AG04449 (cell line): ENCODE measurements at places on chromosomes 11 and 22.

DNA sequence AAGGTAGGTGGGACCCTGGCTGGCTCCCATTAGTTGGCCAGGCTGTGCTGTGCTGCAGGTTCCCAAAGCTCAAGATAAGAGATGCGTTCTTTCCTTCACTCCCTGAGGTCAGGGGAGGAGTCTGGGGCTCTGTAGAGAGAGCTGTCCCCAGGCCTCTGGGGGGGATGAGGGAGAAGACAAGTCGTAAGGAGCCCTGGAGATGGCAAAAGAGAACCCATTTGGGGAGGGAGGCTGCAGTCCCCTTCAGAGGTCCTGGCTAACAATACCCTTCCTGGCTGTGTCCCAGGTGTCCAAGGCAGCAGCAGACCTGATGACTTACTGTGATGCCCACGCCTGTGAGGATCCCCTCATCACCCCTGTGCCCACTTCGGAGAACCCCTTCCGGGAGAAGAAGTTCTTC, 916 bp downstream of the GNG3 start:
- no peak for DNase-seq

GRCh38 chr22:46861468-46862367, 99.3 kb downstream of the TBC1D22A start:
- DNase-seq = no peak

- DNase-seq = no peak
Observed at GRCh38 chr22:17770180-17771077, 3.8 kb downstream of the BID start.

DNA sequence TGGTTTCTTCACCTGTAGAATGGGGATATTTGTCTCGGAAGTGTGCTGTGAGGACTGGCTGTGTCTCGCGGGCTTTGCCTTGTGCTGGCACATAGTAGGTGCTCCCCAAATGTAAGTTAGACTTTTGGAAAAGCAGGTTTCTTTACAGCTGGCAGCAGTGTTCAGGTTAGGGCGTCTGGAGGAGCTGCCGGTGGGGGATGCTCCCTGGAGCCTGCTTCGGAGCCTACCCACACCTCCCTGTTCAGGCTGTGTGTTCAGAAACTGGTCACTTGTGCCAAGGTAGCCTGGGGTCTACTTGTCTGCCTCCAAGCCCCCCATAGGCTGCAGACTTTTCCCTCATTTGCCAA, 60.0 kb downstream of the OTOG start:
- no peak for DNase-seq

DNA sequence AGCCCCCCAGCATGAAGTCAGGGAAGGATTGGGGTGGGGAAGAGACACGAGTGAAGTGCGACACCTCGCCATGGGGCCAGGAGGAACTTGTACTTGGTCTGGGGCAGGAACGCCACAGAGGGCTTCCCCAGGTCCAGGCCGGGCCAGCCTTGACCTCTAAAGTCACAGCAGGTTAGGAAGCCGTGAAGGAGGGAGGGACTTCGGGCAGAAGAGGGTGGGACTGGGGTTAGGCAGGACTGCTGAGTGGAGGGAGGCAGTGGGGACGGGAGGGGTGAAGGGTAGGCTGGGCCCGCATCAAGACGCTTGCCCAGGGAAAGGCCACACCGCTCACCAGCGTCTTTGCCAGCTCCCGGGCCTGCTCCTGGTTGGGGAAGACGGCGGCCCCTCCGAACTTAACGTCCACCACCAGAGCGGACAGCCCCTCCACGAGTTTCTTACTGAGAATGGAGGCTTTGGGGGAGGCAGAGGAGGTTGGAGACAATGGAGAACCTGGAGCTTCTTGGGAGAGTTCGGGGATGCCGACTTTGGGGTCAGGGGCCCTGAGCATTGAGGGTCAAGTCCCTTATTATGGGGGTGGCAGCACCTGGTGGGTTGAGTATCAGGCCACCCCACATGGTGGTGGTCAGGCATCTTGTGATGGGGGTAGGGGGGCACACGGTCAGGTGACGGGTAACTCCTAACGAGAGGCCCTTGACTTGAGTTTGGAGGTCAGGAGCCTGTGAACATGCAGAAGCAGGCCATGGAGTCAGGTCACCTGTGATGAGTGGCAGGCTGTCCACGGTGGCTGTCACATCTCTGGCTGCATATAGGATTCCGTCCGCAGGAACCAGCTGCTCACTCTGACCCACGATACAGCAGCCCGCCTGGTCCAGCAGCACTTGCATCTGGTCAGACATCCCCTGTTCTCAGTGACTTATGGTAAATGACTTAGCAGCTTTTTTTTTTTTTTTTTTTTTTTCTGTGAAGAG, 1.7 kb upstream of the SCO2 start:
- DNase-seq = no peak

DNA sequence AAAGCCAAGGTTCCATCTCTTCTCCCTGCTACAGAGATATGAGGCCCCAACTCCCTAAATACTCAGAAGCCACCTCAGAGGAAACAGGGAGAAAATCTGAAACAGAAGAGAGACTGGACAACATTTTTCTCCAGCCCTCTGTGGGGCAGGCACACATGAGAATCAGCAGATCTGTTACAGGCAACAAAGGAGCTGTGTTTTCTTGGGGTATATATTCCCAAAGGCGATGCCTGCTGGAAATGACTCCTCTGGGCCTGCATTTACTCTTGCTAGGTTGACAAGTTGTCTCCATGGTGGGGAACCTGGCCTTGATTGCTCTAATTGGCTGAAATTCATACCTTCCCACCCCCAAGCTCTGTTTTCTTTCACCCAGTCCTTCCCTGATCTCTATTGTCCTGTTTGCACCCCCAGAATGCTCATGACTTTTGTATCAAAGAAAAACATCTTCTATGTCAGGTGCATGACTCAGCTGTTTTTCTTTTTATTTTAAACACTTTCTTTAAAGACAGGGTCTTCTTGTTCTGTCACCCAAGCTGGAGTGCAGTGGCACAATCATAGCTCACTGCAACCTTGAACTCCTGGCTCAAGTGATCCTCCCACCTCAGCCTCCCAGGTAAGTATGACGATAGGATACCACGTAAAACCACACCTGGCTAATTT, 23.5 kb upstream of the P2RY6 start:
- DNase-seq = no peak

DNA sequence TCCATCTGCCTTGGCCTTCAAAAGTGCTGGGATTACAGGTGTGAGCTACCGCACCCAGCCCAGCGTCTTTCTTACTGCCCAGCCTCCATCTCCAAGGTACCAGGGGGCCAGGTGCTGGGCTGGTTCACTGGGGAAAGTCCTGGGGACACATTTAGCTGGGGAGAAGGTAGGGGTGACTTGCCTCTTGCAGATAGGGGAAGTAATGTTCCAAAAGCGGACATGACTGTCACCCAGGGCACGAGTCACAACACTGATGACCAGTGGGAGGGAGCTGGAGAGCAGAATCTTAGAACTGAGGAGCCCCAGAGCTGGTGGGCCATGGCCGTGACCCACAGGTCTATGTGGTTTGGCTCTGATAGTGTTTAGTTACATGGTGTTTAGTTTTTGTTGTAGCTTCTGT, 2.4 kb upstream of the SLC15A3 start:
- DNase-seq = no peak

DNA sequence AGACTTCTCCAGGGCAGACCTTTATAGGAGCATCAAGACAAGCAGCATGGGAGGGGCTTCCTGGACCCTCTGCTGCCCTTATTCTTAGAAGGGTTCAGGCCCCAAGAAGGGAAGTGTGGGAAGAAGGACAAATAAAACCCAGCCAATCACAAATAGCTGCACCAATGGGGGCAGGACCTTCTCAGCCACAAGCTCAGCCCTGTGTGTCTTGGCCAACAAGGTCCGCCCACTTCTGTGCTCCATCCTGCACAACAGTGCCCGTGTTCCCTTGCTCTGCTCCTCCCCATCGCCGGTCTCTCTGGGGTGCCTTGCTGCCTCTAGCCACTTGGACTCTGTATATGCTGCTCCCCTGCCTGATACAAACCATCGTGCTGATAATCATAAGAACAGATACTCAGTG, 86.1 kb downstream of the NAT10 start:
- DNase-seq = no peak

DNA sequence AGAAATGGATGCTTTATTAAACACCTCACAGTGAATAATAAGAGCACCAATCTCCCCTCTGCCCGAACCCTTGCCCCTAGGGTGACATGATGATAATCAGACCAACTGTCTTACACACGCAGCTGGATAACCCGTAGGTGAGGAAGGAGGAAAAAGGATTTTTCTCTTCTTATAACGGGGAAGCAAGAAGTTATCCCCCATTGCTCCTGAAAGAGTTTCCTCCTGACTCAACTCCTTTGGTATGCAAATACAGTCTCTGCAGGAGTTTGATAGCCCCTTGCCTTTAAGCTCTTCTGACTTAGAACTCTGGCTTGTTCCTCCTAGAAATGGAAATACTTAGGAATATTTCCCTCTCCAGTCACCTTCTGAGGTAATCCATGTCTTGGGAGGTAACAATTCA, 455.8 kb downstream of the TMEM135 start:
- DNase-seq = peak; percentile 17

DNA sequence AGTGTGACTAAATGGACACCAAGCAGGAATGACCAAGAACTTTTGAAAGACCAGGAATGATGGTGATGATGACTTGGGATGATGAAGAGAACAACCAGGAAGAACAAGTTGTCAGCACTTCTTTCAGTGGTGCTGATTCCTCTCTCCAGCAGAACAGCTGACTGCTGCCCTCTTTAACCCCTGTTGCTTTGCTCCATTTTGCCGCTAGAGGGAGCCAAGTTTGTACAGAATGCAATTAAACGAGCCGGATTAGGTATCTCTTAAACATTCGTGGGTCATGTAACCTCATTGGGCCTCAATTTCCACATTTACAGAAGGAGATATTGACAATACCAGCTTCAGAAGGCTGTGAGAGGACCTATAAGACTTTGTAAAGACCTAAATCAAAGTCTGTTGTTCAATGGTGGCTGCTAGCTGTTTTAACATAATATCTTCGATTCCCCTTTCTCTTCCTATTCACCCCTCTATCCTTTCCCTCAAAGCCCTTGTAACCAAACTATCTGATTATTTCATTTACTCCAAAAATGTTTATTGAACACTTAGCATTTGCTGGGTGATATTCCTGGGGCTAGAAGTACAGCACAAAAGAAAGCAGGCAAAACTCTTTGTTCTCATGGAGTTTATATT, 1.9 kb downstream of the OR4S1 start:
- DNase-seq = no peak

DNA sequence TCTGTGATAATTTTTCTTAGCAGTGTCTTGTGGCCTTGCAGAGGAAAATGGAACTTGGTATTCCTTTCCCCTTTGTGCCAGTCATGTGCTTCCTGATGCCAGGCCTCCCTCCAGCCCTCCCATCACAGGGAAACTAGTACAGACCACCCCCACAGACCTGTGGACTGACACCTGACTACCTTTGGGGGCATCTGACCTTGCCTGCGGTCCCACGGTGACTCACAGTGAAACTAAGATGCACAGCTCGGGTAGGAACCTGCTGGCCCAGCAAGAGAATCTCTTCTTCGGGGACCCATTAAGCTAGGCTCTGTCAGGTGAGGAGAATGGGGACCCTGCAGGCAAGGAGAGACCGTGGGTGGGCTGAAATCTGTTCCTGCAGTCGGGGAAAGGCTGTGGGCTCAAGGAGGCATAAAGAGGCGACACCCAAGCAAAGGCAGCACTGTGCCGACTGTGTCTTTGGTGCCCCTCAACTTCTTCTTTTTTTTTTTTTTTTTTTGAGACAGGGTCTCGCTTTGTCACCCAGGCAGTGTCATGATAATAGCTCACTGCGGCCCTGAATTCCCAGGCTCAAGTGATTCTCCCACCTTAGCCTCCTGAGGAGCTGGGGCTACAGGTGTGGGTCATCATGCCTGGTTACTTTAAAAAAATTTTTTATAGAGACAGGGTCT, 20.8 kb upstream of the PEX26 start:
- DNase-seq = no peak

DNA sequence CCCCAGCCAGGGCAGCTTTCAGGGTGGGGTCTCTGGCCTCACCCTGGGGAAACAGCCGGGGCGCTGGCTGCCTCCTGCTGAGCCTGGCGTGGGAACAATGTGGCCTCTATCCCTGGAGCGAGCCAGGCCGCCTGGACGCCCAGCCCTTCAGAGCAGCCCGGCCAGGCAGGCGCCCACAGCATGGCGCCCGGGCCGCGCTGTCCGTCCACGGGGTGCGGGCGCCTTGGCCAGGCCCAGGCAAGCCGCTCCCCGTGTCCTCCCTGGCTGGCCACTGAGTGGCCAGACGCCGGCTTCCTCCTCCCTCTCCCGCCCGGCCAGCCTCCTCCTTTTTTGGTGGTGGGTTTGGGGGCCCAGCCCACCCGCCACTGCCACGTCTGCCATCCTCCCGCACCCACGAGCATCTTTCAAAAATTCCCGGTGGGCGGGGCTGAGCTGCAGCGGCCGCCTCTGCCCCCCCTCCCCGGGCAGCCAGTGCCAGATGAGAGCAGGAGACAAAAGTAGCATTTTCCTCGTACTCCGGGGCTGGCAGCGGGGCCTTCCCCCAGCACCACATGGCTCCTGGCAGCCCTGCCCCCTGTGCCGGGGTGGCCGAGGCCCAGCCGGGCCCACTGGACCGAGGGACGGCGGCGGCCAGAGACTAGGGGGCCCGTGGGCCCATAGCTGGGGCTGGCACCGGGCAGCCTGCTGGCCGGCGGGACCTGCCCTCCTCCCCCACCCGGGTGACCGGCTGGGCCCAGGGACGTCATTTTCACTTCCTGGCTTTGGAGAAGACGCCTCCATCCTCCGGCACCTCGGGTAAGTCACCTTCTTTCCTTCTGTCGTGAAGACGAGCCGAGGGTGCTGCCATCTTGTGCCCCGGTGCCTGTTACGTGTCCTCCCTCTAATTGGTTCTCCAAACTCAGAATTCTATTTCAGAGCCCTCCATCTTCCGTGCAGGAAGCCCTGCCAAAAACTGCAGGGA, 70.2 kb upstream of the PPARA start:
- DNase-seq = no peak

DNA sequence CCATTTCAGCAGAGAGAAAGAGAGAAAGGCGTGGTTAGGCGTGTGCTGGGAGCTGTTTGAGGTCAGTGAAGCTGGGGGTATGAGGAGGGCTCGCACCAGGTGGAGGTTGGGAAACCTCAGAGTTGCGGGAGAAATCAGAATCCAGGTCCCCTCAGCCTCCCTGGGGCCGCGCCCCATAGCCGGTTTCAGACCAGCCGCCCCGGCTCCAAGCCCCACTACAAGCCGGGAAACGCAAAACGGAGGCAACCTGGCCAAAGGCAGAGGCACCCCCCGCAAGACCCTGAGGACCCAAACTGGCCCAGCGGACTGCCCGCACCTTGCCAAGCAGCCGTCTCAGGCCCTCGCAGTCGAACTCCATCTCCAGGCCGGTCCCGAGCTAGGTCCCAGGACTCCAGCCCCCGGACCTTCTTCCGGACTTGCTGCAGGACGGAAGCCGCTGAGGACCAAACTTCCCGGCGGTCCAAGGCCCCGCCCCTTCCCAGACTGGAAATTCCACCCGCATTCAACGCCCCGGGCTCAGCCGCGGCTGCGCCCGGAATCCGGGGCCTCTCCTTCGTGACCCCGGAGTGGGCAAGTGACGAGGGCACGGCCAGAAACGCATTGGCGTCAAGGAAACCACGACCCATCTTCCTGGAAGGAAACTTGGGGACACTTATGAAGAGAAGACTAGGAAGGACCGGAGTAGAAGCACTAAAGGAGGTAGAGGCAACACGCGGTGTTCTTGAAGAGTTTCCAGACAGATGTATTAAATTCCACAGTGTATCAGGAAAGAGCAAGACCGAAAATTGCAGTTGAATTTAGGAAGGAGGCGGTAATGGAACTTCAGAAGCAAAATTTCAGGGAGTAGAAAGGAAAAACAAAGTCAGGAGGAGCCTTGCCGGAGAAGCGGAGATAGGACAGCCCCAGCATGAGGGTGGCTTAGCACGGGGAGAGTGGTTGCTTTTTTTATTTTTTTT, at the start of gene UEVLD:
UEVLD (minus strand) TSS at position 438 of the 956 bp plus-strand sequence; CDS start at position 358, 80 bp downstream.
- peak; percentile 50 for DNase-seq

- DNase-seq = no peak
Observed at GRCh38 chr22:40128989-40129388, 48.7 kb upstream of the TNRC6B start.

- no peak for DNase-seq
Observed at GRCh38 chr11:121892863-121893262, 223.2 kb downstream of the BLID start.
